H4 (cell line): ENCODE measurements at places on chromosomes 5 and 9.

GRCh38 chr9:73154271-73154670 lies 2.6 kb downstream of the ANXA1 start:
- DNase-seq = no peak

GRCh38 chr9:27126670-27127069 lies 17.6 kb downstream of the TEK start:
- DNase-seq = no peak

DNA sequence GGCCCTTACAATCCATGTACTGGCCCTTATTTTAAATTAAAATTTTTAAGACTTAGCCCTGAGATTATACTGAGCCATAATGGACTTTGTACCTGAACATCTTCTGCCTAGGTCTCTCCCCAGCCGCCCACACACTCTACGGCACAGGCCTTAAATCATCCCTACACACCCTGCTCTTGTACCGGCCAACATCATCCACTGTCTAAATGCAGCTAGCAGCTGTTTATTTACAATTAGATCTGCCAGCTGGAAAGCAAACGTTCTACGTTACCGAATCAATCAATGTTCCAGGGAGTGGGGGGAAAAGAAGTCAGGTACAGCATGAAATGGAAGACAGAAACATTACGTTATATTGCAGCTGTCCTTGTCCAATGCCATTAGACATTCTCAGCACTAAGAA lies 88.4 kb upstream of the GRAMD2B start:
- no peak for DNase-seq

DNA sequence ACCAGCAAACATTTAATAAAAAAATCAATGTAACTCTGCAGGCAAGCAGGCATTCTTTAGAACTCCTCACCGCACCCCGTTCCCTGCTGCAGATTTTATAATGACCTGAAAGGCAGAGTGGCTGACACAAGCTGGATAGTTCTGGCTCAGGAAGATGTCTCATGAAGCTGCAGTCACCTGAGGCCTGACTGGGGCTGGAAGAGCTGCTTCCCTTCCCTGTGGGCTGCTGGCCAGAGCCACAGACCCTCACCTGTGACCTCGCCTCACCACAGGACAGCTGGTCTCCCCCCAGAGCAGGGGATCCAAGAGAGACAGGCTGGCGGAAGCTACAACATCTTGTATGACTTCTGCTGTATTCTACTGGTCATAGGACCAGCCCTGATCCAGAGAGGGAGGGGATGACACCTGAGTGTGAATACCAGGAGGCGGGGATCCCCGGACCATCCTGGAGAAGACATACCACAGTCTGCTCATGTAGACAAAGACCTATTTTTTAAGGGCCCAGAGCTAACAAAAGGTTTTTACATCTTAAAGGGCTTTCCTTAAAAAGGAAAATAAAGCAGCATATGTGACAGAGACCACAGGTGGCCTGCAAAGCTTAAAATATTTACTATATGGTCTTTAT lies 43.9 kb downstream of the RAPGEF1 start:
- DNase-seq = no peak

GRCh38 chr9:124769549-124770358 lies 1.4 kb downstream of the NR6A1 start:
- no peak for DNase-seq

GRCh38 chr9:73050065-73050816 lies 97.4 kb upstream of the ALDH1A1 start:
- DNase-seq = no peak

DNA sequence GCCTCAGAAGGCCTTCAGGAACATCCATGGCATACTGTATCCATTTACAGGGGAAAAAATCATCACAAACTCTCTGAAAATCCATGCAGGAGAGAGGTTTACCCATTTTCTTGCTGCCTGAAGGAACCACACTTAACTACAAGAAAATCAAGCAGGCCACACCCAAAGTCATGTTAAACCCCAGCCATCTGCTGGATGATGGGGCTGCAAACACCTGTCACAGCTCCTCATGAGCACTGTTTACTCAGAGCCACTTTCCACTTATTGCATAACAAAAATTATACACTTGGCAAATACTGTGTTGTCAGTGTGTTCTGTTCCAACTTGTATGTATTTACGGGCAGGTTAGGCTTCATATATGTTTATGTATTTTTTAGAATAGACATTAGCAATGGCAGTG lies 35.8 kb downstream of the PPIC start:
- no peak for DNase-seq

- no peak for DNase-seq
Measured at GRCh38 chr5:8350644-8351339, 481.8 kb downstream of the MTRR start.

GRCh38 chr5:14281746-14282181 lies 138.6 kb downstream of the TRIO start:
- DNase-seq = no peak
